ENCODE measurements at places on chromosomes 2 and 18.

DNA sequence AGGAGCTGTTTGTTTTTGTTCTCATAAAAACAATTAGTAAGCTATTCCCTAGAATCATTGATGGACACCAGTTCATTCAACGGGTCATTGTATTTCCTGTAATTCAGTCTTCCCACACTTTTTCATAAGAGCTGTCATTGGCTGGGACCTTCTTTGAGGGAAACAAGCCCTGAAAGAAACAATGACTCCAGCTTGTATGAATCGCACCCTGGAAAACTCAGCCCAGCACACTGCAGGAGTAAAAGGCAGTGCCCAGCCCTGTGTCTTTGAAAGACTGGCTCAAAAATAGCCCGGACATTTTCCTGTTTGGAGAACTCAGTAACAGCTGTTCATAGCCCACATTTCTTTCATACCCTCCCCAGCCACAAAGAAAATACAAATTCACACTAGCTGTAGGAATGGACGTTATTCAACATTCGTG is 81.5 kb downstream of the NCKAP5 start:
- no peak for DNase-seq

DNA sequence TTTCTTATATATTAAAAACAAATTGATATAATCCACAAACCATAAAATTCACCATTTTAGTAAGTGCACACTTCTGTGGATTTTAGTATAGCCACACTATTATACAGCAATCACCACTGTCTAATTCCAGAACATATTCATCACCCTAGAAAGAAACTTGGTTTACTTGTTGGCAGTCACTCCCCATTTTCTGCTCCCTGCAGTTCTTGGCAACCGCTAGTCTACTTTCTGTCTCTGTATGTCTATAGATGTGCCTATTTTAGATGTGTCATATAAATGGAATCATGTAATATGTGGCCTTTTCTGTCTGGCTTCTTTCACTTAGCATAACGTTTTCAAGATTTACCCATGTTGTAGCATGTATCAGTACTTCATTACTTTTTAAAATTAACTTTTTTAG is 5.7 kb downstream of the CKAP2L start:
- DNase-seq = no peak

DNA sequence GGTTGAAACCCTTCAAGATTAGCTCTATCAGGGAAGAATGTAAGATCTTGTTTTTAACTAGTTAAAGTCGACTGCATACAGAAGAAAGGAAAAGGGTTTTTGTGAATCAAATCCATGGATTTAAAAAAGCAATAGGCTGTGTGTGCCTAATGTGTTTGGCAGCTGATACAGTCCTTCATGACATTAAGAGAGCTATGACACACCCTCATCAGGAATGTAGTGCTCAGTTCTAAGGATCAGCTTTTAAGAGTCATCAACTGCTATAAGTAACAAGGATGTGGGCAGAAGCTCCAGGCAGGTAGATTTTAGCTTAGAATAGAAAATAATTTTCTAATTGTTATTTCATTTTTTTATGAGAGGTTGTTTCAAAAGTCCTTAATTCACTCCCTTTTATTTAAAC is 52.9 kb downstream of the PPP1R1C start:
- peak; percentile 41 for DNase-seq

- peak; percentile 53 for DNase-seq
Measured at GRCh38 chr2:46229134-46230063, 67.8 kb upstream of the EPAS1 start.

DNA sequence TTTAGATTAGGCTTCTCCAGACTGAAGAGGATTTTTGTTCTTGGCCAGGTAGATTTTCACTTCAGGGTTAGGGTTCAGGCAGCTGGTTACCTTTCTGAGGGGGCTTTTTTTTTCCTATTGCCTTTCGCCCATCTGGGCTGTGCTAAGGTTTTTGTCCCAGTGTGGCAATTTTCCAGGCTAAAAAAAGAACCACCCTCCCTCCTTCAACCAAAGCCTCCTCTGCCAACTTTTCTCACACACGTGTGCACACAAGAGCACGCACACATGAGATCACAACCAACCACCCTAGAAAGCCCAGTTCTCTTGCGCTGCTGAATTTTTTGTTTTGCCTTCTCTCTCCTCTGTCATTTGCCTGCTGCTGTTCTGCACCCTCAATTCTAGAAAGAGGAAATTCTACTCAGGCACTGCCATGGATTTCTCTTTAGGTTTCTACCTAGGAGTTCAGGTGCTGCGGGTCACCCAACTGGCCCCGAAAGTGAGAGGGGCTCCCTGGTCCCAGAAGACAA is 8.5 kb upstream of the CXCR4 start:
- no peak for DNase-seq

GRCh38 chr18:3623769-3624545 is 174.0 kb downstream of the TGIF1 start:
- DNase-seq = peak; percentile 69

GRCh38 chr2:15494877-15495276 is 66.3 kb downstream of the NBAS start:
- DNase-seq = no peak

DNA sequence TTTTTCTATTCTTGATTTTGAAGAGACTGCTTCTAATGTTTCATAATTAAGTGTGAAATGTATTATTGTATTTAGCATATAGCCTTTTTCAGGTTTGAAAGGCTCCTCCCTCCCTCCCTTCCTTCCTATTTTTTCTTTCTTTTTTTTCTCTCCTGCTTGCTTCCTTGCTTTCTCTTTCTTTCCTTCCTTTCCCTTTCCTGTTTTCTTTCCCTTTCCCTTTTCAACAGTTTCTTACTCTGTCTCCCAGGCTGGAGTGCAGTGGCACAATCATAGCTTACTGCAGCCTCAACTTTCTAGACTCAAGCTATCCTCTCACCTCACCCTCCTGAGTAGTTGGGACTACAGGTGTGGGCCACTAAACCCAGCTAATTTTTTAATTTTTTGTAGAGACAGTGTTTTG is 44.6 kb downstream of the RMDN2 start:
- no peak for DNase-seq

DNA sequence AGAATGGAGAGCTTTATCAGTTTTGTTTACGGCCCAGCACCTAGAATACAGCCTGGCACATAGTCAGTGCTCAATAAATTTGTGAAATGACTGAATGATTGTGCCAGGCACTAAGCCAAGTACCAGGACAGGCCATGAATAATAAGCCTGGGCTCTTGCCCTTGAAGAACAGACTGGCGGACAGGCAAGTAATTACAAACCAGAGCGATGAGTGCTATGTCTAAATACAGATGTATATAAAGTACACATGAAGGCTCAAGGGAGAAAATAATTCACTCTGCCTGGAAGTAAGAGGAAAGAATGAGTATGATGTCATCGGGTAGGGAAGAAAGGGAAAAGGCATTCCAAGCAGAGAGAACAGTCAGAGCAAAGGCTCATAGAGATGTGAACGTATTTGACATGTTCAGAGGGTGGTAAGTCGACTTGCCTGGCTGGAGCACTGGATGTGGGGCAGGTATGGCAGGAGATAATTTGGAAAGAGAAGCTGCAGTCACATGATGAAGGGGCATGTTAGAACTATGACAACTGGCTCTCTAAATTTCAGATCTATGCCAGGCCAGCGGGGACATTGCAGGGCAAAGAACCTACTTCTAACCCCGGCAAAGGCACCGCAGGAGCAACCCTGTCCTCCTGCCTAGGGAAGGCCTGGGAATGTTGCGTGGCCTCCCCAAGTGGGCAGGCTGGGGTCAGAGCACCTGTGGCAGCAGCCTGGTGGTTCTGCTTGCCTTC is 119.1 kb upstream of the STPG4 start:
- no peak for DNase-seq

DNA sequence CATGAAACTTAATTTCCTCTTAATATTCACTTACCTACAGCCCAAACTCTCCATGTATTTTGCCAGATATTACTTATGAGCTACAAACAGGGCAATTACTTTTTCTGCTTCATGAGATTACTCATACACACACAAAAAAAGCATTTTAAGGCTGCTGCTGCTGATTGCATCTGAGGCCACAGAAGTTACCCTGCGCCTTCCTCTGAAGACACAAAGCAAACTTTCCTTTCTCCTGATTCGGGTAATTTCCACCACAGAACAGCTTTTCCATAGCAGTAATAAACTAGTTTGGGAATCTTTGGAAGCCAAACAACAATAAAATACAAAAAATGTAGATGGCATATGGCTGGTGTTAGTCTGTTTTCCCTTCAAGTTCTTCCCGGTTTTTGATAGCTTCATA is 6.2 kb downstream of the TTC32 start:
- no peak for DNase-seq

DNA sequence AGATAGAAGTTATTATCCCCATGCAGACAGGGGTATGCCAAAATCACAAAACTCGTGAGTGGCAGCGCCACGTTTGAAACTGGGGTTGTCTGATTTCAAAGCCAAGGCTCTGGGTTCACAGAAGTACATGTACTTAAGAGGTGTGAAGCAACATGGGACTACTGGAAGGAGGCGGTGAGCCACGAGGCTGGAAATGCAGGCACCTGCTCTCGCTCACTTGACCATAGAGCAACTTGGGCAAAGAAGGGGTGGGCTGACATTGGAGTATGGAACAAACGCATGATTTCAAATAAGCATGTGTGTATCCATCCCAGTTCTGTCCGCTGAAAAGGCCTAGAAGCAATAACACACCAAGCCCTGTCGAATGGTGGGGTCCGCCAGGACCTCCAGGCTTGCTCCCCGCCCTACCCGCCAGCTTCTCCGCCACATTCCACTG is 593 bp upstream of the ACTR2 start:
- DNase-seq = no peak

DNA sequence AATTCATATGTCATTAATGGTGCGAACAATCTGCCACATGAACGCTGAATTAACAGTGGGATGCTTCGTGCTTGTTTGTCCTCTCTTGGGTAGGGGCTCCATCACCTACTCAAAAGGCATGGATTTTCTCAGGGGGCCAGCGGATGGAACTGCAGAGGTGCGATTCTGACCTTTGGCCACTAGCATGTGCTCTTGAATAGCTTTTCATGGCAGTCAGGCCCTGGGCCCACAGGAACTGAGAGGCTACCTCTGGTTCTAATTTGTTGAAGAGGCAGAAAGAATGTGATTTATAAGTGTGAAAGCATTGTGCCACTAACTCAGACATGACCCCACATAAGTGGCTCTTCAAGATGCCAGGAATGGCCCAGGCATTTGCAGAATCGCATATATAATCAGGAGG is 283.2 kb downstream of the INSIG2 start:
- DNase-seq = peak; percentile 44

DNA sequence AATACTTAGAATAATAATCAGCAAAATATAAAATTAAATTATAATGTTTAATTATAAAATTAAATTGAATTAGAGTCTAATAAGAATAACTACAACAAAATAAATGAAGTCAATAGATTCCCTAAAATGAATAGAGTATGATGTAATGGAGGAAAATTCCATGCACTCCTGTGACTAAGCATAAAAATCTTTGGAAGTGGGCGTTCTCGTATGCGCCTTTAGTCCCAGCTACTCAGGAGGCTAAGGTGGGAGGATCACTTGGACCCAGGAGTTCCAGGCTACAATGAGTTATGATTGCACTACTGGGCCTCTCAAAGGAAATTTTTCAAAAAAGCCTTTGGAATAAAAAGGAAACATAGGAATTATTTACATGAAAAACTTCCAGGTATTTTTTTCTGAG is 955.4 kb upstream of the POU3F3 start:
- DNase-seq = peak; percentile 9

DNA sequence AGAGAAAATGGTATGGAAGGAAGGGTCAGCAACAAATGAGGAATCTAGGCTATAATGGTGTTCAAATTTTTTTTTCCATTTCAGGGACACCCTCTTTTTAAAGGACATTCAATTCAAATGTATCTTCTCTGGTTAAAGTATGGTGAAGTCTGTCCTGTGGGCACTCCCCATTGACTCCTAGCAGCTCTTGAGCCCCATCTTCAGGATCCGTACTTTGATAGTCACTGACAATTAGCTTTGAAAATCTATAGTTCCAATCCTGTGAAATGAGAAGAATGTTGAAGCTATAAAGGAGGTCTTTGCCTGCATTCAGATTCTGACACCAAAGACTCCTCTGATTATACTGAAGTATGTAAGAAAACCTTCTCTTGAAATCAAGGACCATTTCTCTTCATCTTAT is 43.3 kb downstream of the KCNH7 start:
- DNase-seq = peak; percentile 4

DNA sequence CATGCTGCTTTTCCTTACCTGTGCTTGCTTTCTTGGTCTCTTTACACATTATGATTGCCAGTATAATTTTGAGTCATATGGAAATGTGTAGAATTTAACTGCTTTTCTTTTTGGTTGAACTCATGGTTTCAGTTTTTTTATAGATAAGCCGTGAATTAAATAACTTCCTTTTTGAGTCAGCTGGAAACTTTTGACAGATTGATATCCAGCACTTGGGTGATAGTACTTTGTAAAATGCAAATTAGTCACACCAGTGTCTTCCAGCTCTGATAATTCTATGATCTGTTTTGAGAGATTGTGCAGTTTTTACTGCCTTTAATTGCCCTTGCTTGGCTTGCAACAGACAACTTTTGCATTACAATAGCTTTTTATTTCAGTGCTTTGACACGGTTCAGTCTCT is 86.4 kb downstream of the NCOA1 start:
- no peak for DNase-seq

- peak; percentile 80 for DNase-seq
Measured at GRCh38 chr2:110157153-110157793, 41.7 kb upstream of the MALL start.

DNA sequence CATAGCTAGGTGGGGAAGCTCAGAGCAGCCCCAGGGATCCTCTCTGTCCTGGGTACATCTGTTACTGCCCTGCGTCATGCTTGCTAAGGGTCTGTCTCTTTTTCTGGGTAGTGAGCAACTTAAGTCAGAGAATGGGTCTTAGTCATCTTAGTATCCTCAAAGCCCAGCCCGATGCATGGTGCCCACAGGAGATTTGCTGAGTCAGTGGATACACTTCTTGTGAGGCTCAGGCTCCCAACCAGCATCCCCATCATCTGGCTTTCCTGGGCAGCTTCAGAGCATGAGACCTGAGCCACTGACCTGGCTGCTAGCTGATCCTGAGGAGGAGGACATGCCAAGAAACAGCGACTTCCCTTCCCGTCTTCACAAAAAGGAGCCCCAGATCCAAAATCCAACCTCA is 10.0 kb downstream of the FOXI3 start:
- no peak for DNase-seq

GRCh38 chr18:41144441-41144840 is 810.6 kb upstream of the PIK3C3 start:
- DNase-seq = no peak

DNA sequence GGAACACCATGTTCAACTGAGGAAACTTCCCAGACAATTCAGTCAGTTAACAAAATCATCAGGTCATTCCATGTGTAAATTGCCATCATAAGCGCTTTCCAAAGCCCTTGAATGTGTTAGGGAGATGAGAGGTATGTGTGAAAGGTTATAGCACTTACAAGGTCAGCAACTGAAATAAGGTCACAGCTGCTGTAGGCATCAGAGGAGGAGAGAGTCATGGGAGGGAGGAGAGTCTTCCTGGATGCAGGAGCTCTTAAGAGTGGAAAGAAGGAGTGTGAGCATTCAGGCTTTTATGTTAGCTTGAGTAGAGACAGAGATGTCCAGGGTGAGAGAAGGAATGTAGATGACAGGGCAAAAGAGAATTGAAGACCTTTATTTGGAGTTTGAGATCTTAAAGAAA is 67.0 kb downstream of the CAB39 start:
- DNase-seq = no peak
